ENCODE measurements at places on chromosomes 6 and 20.

DNA sequence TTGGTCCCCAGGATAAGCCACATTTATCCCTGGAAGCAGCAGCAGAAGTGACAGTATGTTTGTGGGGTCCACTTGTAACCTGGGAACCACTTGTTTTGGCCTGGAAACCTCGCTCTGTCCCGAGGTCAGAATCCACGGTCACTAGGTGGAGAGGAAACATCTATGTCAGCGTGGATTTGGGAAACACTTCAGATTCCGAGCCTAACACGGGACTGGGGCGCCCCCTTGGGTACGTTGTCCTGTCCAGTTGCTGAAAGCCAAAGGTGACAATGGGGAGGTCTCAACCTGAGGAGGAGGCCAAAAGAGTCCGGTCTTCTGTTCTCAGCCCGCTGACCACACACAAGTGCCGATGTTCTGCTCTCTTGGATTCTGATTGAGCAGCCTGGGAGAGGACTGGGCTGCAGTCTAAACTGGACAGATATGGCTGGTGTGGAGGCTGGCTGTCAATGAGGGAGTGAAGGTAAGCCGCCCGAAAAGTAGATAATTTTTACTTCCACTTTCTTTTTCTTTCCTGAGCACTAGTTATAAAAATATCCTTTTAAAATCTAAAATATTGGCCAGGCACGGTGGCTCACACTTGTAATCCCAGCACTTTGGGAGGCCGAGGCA lies 4.9 kb upstream of the ZFP57 start:
- DNase-seq = no peak

GRCh38 chr6:162315291-162315690 lies 412.3 kb downstream of the PRKN start:
- DNase-seq = no peak

DNA sequence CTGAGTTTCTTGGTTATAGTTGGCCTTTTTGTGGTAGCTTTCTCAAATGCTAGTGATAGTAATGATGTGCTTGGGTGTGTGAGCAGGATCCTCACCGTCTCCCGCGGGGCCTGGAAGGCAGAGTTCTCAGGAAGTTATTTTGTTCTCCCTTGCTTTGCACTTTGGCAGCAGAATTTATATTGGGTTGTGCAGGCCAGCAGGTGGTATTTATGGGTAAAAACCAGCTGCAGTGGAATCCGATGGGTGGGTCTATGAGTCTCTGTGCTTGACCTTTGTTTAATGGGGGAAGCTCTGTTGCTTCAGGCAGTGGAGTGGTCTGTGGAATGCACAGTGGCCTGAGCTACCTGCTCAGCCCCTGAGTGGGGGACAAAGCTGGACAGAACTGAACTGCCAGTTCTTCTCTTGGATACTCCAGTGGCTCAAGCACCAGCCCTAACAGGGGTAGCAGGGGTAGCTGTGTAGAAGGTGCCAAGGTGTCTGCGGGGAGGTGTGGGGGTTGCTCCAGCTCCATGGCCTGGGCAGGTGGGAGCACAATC lies 27.3 kb downstream of the IGF2R start:
- DNase-seq = no peak

GRCh38 chr6:35161776-35162607 lies 20.9 kb upstream of the TCP11 start:
- DNase-seq = no peak

GRCh38 chr20:3658019-3658715 lies 5.0 kb downstream of the GFRA4 start:
- no peak for DNase-seq

DNA sequence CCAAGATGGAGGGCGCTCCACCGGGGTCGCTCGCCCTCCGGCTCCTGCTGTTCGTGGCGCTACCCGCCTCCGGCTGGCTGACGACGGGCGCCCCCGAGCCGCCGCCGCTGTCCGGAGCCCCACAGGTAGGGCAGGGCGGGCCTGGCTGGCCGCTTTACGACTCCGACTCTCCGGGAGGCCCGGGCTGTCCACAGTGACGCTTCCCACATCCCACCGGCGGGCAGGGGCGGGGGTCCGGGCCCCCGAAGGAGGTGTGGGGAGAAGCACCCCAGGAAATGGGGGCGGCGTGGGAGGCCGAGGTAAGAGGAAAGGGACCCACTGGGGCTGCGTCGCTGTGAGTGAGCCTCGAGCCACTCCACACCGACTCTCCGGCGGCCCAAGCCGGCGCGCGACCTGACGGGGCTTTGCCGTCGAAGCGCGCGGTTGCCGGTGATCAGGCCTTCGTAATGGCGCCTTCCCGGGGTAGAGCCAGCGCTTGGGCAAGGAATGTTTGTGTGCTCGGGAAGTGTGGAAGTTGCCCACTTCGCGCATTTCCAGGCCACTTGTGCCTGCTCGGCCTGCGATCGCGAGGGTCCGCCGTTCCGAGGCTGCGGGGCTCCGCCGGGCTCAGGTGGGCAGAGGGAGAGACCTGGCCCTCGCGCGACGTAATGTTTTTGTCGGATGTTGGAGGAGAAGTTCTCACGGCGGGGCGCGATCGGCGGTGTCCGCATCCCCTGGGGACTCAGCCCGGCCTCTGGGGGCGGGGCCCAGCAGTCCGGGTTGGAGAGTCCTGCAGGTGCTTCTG lies 427 bp downstream of the GINM1 start:
- no peak for DNase-seq

DNA sequence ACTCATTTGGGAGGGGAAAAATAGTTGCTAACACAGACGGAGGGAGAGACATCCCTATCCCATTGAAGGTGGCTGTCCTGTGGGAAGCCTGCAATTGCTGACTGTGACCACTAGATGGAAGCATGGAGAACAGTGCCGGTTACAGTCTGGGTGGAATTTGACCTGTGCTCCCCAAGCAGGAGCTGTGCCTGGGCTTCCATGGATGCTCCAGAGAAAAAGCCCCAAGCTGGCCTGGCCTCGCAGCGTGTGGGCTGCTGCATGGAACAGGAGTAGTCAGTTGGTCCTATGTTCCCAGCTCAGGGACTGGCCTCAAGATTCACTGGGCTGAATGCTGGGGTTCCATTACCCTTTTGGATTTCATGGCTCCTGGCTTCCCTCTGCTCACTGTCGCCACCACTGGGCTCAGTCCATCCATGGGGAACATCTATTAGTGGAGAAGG lies 116.3 kb upstream of the CHD6 start:
- peak; percentile 16 for DNase-seq

DNA sequence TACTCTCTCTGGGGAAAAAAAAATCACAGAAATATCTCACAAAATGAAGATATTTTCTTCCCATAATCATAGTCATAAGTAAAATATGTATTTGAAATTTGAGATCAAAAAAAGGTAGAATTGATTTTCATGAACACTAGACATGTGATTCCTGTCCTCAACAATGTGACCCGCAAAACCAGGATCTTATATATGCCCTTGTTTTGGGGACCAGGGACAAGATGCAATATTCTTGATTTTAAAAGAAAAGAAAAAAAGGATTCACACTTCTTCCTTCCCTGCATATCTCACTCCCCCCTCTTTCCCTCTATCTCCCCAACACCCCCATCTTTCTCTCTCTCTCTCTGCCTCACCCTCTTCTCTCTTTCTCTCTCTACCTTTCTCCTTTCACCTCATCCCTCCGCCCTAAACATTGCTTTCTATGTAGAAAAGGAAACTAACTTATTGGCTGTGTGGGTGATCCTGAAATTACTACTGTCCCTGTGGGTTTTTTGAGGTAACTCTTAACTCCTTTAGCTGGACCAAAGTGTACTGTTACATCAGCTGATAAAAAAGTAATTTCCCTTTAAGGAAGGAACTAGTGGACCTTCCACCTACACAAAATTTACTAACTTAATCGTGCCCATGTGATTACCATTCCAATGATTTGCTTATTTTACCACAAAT lies 85.6 kb downstream of the AIG1 start:
- no peak for DNase-seq

- DNase-seq = no peak
These were observed 151.2 kb downstream of the ANKRD60 start for GRCh38 chr20:58077282-58077681.

Data from NCI-H1694 (cell line).